ENCODE measurements at places on chromosomes 5 and 9. TPM values are rescaled to one million over a fixed set of nuclear protein-coding genes. Genes with fewer than 3 reads are reported as not detected.

- no peak overlapping the region for H3K27ac ChIP-seq
- no peak for DNase-seq
- H3K27me3 ChIP-seq, result no peaks in the 10 kb centered on the region
- H3K36me3 ChIP-seq, result peaks cover 2% of the 10 kb centered on the region
- H3K4me1 ChIP-seq, result peaks cover 37% of the 10 kb centered on the region
Observed at GRCh38 chr5:142016556-142016955, 3.7 kb upstream of the GNPDA1 start.

- H3K27me3 ChIP-seq, result no peaks in the 10 kb centered on the region
- no peak for DNase-seq
- H3K27ac ChIP-seq, result peak overlapping the region; percentile 62
- H3K36me3 ChIP-seq, result no peaks in the 10 kb centered on the region
- H3K4me1 ChIP-seq, result peaks cover 51% of the 10 kb centered on the region
- no peak overlapping the region for H3K4me3 ChIP-seq
Observed at GRCh38 chr5:122149321-122150090, 20.2 kb downstream of the ZNF474 start.

GRCh38 chr9:69485466-69485865 is 160.5 kb downstream of the ENTREP1 start:
- H3K27ac ChIP-seq, result no peak overlapping the region
- no peaks in the 10 kb centered on the region for H3K36me3 ChIP-seq
- no peaks in the 10 kb centered on the region for H3K27me3 ChIP-seq
- no peak for DNase-seq

DNA sequence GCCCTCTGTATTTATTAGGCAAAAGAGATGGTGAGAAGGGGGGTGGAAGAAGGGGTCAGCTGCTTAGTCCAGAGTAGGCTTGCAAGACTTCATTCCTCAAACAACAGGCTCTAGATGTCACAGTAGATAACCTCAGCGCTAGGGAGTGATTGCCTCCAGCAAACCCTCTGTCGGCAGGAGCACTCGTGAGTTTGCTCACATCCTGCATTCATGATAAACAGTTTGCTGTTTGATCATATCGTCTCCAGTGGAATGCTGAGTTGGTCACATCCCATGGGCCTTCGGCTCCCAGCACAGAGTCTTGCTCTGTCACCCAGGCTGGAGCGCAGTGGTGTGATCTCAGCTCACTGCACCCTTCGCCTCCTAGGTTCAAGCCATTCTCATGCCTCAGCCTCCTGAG is 3.6 kb downstream of the TTC23L start:
- H3K27ac ChIP-seq, result no peak overlapping the region
- no peak for DNase-seq
- H3K27me3 ChIP-seq, result no peaks in the 10 kb centered on the region
- H3K4me1 ChIP-seq, result peaks cover 21% of the 10 kb centered on the region
- H3K36me3 ChIP-seq, result no peaks in the 10 kb centered on the region
- H3K4me3 ChIP-seq, result no peak overlapping the region

- H3K4me3 ChIP-seq, result no peak overlapping the region
- no peaks in the 10 kb centered on the region for H3K27me3 ChIP-seq
- H3K27ac ChIP-seq, result peak overlapping the region; percentile 87
Observed at GRCh38 chr9:110069326-110070248, 138.4 kb downstream of the C9orf152 start.

- H3K27ac ChIP-seq, result no peak overlapping the region
- peaks cover 12% of the 10 kb centered on the region for H3K36me3 ChIP-seq
- no peak for DNase-seq
- no peaks in the 10 kb centered on the region for H3K27me3 ChIP-seq
Observed at GRCh38 chr9:109974918-109975276, 194.9 kb downstream of the PALM2AKAP2 start.

DNA sequence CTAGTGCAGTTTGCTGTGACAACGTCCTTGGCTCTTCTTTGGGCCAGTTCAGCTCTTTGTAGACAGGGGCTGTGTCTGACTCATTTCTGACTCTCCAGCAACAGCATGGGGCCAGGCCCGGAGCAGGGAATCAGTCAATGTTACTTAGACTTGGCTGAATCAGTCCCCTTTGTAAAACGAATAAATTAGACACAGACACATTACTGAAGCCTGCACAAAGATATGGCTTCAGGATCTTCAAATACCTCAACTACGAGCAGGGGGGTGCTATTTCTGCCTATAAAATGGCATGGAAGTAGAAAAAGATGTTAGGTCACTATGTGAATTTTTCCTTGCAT is 204.7 kb downstream of the TTLL11 start:
- no peak overlapping the region for H3K4me3 ChIP-seq
- no peak for DNase-seq
- H3K27ac ChIP-seq, result peak overlapping the region; percentile 81
- no peaks in the 10 kb centered on the region for H3K36me3 ChIP-seq

GRCh38 chr5:122154491-122154890 is 25.1 kb downstream of the ZNF474 start:
- H3K36me3 ChIP-seq, result no peaks in the 10 kb centered on the region
- DNase-seq, result no peak
- H3K4me1 ChIP-seq, result peaks cover 64% of the 10 kb centered on the region

DNA sequence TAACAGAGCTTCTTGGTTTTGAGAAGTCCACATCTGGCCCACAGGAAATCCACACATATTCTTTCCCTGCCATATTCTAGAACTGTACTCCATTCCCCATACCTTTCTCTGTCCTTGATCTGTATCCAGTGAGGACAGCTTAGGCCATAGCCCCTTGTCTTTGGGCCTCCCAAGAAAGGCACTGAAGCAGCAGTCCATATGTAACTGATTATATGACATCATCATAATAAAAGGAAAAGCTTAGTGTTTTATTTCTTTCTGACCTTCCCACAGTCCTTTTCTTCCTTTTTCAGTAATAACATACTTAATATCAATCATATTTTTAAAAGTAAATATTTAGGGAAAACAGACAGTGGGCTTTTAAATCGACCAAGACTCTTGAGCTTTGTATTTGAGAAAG is 222.0 kb downstream of the EDIL3 start:
- no peak overlapping the region for H3K27ac ChIP-seq
- no peak for DNase-seq
- H3K27me3 ChIP-seq, result no peaks in the 10 kb centered on the region
- H3K4me1 ChIP-seq, result peaks cover 15% of the 10 kb centered on the region
- H3K36me3 ChIP-seq, result peaks cover 7% of the 10 kb centered on the region

- H3K27ac ChIP-seq, result peak overlapping the region; percentile 89
- no peak for DNase-seq
- H3K27me3 ChIP-seq, result no peaks in the 10 kb centered on the region
- H3K4me1 ChIP-seq, result peaks cover 32% of the 10 kb centered on the region
Observed at GRCh38 chr5:65262649-65263059, 219.1 kb downstream of the ADAMTS6 start.

GRCh38 chr5:128579093-128579492 is 41.0 kb upstream of the FBN2 start:
- no peaks in the 10 kb centered on the region for H3K27me3 ChIP-seq
- H3K4me1 ChIP-seq, result peaks cover 33% of the 10 kb centered on the region
- no peak overlapping the region for H3K4me3 ChIP-seq
- no peak for DNase-seq
- no peaks in the 10 kb centered on the region for H3K36me3 ChIP-seq

GRCh38 chr5:130112246-130112645 is 208.0 kb downstream of the CHSY3 start:
- H3K4me1 ChIP-seq, result peaks cover 59% of the 10 kb centered on the region
- H3K27me3 ChIP-seq, result no peaks in the 10 kb centered on the region
- DNase-seq, result no peak
- no peak overlapping the region for H3K27ac ChIP-seq
- no peaks in the 10 kb centered on the region for H3K36me3 ChIP-seq

GRCh38 chr9:99172124-99173091 is 49.3 kb downstream of the ALG2 start:
- H3K4me1 ChIP-seq, result peaks cover 2% of the 10 kb centered on the region
- no peak overlapping the region for H3K27ac ChIP-seq
- peaks cover 22% of the 10 kb centered on the region for H3K27me3 ChIP-seq
- no peak for DNase-seq
- no peaks in the 10 kb centered on the region for H3K36me3 ChIP-seq

- no peaks in the 10 kb centered on the region for H3K27me3 ChIP-seq
- DNase-seq, result no peak
- H3K27ac ChIP-seq, result no peak overlapping the region
Observed at GRCh38 chr5:59685793-59686192, 207.7 kb downstream of the PDE4D start.

GRCh38 chr5:180870276-180871068 is 9.4 kb upstream of the ZFP62 start:
- H3K27ac ChIP-seq, result no peak overlapping the region
- no peak overlapping the region for H3K4me3 ChIP-seq
- no peaks in the 10 kb centered on the region for H3K36me3 ChIP-seq
- H3K4me1 ChIP-seq, result peaks cover 10% of the 10 kb centered on the region
- DNase-seq, result no peak

DNA sequence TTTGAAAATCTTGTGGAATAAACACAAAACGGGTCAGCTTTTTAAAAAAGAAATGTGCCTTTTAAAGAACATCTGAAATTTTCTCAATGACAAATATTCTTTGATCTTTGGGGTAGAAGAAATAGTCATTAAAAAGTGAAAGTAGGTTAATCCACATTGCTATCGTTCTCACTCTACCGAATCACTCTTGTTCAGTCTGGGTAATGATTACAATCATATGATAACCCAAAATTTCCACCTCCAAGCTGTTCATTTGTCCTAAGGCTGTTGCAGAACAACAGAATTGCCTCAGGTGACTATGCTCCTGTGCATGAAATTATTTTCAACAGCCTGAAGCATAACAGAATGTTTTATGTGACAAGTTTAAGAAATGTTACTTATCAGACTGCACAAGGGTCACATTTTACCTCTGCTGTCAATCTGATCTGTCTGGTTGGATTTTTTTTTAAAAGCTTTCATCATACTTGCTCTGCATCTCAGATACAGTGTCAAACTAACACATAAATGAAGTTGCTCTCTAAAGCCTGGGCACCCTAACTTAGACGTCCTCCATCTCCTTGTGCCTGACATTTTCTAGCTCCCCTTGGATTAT is 227.3 kb downstream of the LURAP1L start:
- H3K36me3 ChIP-seq, result peaks cover 7% of the 10 kb centered on the region
- no peak for DNase-seq
- H3K27ac ChIP-seq, result no peak overlapping the region
- no peaks in the 10 kb centered on the region for H3K27me3 ChIP-seq
- peaks cover 3% of the 10 kb centered on the region for H3K4me1 ChIP-seq

DNA sequence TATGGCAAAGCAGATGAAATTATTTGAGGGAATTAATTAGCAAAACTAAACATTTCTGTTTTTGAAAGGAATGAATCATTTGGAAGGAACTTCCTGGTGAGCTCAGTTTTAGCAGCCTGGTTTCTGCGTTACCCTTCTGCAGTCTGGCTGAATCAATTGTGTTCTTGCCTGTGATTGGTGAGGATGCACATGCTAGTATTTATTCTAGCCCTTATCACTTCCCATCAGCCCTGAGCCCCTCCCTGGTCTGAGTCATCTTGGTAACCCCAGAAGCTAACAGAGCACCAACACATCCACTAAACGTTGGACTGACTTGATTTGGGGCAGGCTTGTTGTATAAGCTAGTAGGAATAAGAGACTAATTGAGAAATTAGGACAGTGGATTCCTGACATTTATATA is 6.6 kb downstream of the TJP2 start:
- H3K4me3 ChIP-seq, result no peak overlapping the region
- H3K36me3 ChIP-seq, result no peaks in the 10 kb centered on the region
- H3K4me1 ChIP-seq, result peaks cover 56% of the 10 kb centered on the region

DNA sequence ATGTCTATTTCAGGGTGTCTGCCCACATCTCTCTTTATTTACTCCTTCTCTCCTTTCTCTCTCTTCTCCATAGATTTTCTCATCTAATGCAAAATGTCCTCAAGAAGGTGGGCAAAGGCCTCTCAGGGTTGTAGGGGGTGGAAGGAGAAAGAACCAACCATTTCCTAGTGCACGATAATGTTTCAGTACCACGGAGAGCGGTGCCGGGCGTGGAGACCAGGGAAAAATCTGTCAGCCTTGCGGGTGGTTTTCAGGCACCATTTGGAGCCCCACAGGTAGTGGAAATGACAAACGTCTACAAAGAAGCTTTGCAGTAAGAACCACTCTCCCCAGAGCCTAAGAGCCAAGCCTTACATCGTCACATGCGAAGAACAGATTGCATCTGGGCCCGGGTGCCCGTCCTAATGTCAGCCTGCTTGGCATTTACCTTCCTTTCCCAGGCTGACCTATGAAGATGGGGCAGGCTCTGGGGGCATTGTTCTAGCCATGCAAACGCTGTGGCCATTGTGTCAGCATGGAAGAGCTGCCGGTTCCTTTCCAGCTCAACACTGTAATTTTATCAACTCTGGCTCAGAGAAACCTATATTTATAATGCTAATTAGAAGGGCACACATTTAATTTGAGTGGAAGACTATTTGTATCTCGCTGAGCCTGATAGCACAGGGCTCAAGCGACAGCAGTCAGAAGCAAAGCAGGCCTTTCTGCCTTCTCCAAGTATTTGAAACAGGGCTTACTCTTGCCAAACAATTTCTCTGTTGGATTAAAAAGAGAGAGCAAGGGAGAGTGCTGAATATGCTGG is 430.1 kb upstream of the WWC1 start:
- DNase-seq, result no peak
- no peaks in the 10 kb centered on the region for H3K4me1 ChIP-seq
- H3K4me3 ChIP-seq, result no peak overlapping the region
- no peak overlapping the region for H3K27ac ChIP-seq
- H3K36me3 ChIP-seq, result no peaks in the 10 kb centered on the region

DNA sequence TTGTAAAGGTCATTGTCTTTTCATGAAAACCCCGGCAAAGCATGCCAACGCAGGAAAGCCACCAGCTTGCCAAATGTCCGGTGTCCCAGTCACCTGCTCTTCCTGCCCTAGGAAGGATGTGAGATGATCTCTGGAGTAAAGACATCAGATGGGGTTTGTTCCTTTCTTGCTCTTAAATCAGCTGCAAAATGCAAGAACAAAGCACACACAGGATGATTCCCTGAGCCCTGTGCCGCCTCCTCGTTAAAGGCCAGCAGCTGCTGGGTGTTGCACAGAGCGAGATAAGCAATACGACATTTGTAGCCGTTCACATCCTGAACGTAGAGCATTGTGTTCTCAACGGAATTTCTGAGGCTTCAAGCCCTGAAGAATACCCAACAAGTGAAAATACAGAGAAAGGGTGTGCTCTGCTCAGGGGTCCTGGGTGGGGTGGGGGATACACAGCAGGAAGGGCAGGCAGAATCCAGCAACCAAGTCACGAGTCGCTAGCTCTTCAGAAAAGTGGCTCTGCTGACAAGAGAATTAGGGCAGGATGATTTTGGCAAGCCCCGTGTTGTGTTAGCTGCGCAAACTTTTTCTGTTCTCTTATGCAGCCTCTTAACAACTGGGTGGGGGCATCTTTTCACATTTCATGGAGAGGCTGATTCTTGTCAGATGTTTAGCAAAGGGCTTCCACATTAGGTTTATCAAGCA is 229.2 kb upstream of the MAP3K1 start:
- H3K27ac ChIP-seq, result no peak overlapping the region
- H3K36me3 ChIP-seq, result no peaks in the 10 kb centered on the region
- H3K4me3 ChIP-seq, result no peak overlapping the region
- peaks cover 9% of the 10 kb centered on the region for H3K4me1 ChIP-seq
- no peak for DNase-seq

- H3K27ac ChIP-seq, result no peak overlapping the region
- peaks cover 53% of the 10 kb centered on the region for H3K4me1 ChIP-seq
- no peaks in the 10 kb centered on the region for H3K36me3 ChIP-seq
Observed at GRCh38 chr5:131384173-131384572, 120.3 kb downstream of the CDC42SE2 start.

- H3K36me3 ChIP-seq, result peaks cover 27% of the 10 kb centered on the region
- peak overlapping the region; percentile 100 for H3K27ac ChIP-seq
- H3K4me1 ChIP-seq, result peaks cover 52% of the 10 kb centered on the region
- H3K27me3 ChIP-seq, result no peaks in the 10 kb centered on the region
Observed at GRCh38 chr9:12777121-12778022, 2.6 kb downstream of the LURAP1L start.

Gene ZSWIM6
- total RNA-seq, result 20.2 TPM

Gene MSX2
- total RNA-seq, result 2.2 TPM

Gene C5orf58
- not detected for total RNA-seq
